ENCODE measurements at places on chromosomes 5 and 9.

- no peak for DNase-seq
Observed at GRCh38 chr5:151630088-151630487, 39.0 kb upstream of the FAT2 start.

GRCh38 chr5:79840084-79840990, 150.7 kb downstream of the CMYA5 start:
- no peak for DNase-seq

- no peak for DNase-seq
Observed at GRCh38 chr9:110476251-110476650, 103.3 kb downstream of the SVEP1 start.

DNA sequence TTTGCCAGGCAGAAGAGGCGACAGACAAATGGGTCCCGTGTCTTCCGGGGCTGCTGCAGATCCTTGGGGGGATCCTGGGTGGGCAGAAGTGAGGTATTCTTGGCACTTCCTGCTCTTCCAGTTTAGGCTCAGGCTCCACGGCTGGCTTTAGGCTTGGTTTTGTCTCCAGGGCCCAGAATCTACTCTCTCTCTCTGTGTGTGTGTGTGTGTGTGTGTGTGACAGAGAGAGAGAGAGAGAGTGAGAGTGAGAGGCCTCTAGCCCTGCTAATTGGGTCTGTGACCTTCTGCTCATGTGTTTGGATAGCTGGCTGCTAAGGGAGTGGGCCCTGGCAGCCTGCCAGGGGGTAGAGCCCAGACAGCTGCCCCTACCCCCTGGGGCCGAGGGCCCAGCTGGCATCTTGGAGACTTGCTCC, 39.3 kb downstream of the CRB2 start:
- no peak for DNase-seq

- no peak for DNase-seq
Observed at GRCh38 chr9:69446496-69446895, 121.5 kb downstream of the ENTREP1 start.

DNA sequence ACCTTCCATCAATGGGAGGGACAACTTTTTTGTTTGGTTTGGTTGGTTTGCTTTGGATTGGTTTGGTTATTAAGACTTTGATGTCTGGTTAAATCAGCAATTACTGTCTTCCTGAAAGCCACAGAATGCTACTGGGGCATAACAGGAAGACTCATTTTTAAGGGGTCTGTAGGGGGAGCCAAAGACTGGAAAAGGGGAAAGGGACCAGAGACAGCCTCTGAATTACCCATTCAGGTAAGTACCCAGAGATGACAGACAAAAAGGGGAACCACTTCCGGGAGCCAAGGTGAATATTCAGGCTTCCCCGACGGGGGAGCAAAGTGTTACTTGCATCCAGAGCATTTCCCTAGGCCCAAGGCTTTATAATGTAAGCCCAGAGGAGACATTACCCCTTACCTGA, 4.6 kb upstream of the FEM1C start:
- peak; percentile 39 for DNase-seq

GRCh38 chr5:143547342-143547741, 143.9 kb upstream of the NR3C1 start:
- no peak for DNase-seq

GRCh38 chr5:174624733-174625522, 99.5 kb upstream of the MSX2 start:
- DNase-seq = no peak

GRCh38 chr9:80995759-80996158, 693.6 kb downstream of the TLE1 start:
- DNase-seq = peak; percentile 63

DNA sequence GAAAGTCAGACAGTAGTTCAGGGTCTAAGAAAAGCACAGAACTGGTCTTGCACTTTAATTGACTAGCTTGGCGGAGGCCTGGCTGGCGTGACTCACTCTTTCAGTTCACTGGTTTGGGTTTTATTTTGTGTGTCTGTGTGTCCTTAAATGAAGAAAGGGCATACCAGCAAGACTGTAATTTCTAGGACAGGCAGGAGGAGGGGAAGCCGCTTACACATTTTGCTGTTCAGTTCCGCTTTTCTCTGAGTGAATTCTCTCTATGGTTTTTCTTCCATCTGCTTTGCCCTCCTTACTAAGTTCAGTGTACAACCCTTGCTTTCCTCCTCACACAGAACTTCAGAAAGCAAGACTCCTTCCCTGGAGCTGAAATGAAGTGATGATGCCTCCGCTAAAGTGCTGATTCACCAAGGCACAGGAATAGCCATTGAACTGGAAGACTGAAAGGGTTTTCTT, 150.8 kb downstream of the MEF2C start:
- peak; percentile 56 for DNase-seq

GRCh38 chr5:118544887-118545449, 443.4 kb downstream of the DTWD2 start:
- peak; percentile 30 for DNase-seq

DNA sequence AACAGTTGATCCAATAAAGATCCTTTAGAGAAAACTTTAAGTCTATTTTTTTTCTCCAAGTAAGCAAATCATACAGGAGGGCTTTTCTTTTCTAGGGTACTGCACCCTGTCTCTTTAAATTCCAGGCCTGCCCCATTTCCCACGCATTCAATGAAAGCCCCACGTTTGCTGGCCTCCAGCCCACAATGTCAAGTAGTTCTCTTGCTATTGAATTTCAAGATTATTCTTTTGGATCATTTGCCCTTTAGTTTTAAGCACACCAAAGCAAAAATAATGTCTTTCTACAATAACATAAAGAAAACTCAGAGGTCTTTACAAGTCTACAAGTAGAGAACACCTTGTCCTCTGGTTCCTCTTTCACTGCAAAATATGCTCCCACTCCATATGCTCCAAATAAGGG, 15.6 kb downstream of the MLLT3 start:
- no peak for DNase-seq

DNA sequence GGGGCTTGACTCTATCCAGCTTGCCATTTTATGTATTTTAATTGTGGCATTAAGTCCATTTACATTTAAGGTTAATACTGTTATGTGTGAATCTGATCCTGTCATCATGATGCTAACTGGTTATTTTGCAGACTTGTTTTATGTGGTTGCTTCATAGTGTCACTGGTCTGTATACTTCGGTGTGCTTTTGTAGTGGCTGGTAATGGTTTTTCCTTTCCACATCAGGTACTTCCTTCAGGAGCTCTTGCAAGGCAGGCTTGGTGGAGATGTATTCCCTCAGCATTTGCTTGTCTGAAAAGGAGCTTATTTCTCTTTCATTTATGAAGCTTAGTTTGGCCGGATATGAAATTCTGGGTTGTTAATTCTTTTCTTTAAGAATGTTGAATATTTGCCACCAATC, 145.9 kb downstream of the CPLANE1 start:
- no peak for DNase-seq

DNA sequence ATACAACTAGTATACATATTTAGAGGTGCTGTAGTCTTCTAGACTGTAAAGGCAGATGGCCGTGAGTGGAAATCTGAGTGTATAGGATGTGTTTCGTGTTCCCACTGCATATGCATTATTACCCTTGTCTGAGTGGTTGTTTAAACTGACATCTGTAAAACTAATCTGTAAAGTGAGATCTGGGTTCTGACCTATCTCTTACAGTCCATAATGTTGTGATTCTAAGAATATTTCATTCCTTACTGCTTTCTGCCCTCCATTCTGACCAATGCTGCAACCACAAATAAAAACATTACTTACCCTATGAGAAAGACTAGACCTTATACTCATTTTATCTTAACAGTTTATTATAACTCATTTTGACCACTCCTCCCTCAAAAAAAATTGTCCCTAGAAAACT, 47.6 kb upstream of the MACIR start:
- DNase-seq = no peak

- DNase-seq = no peak
Observed at GRCh38 chr5:36998578-36998977, 122.0 kb downstream of the NIPBL start.

GRCh38 chr9:68685770-68686169, 19.3 kb upstream of the PIP5K1B start:
- no peak for DNase-seq

GRCh38 chr9:69391946-69392345, 66.9 kb downstream of the ENTREP1 start:
- no peak for DNase-seq

GRCh38 chr5:147396070-147396823, 113.6 kb downstream of the DPYSL3 start:
- no peak for DNase-seq

- DNase-seq = no peak
Observed at GRCh38 chr9:25117791-25118190, 560.5 kb downstream of the TUSC1 start.

- DNase-seq = no peak
Observed at GRCh38 chr5:44539602-44539919, 150.3 kb upstream of the FGF10 start.

DNA sequence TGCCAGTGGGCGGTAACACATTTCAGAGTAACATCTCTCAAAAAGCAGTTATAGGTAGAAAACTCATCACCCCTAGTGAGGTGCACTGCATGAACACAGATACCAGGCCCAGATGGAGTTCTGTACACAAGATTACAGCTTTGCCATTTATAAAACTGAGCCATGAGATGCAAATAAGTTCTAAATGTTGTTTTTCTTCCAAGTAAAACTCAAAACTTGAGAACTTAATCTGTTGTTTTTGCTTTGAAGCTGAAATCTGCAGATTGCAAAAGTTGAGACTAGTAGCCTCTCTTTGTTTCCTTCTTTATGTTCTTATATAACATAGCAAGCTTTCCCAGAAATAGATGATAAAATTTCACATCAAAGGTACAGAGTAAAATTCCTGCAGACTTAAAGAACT, 434.1 kb downstream of the PLK2 start:
- DNase-seq = no peak

GRCh38 chr9:126027566-126027965, 280.4 kb downstream of the PBX3 start:
- no peak for DNase-seq

- no peak for DNase-seq
Observed at GRCh38 chr9:81542118-81542889, 147.0 kb downstream of the TLE1 start.

GRCh38 chr5:146240951-146241350, 37.5 kb downstream of the RBM27 start:
- DNase-seq = peak; percentile 14

GRCh38 chr5:171419688-171420430, 412 bp downstream of the FGF18 start:
- peak; percentile 21 for DNase-seq

GRCh38 chr5:103938146-103938695, 375.6 kb upstream of the NUDT12 start:
- DNase-seq = peak; percentile 46

DNA sequence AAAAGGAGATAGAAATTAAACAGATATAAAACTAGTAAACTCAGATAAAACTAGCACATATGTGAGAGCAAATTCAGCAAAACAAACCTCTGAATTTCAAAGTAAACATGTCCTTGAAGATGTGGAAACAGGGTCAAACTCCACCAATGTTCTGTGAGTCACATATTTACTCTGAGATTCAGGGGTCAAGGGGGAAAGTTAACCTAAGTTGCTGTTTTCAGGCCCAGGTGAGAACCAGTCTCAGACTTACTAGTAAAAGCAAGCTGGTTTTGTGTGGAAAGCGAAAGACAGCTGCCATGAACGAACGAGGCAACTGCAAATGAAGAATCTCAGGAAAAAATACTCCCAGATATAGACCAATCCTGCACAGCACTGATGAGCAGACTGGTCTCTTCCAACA, 29.0 kb downstream of the PSMB7 start:
- DNase-seq = no peak

DNA sequence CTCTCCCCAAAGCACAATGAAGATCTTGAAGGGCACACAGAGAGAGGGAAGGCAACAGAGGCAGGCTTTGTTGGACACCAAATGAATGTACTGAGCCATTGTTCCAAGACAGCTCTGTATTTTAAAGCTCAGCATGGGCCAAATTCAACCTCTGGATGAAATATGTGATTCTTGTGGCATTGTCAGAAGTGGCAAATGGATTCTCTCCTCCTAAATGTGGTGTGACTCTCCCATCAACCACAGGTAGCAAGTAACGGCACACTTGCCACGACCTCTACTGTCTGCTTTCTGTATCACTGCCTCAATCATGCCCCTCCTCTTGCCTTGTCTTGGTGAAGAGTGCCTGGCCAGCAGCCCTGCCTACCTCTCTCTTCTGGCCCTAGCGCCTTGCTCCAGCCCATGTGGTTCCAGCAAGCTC, 6.1 kb upstream of the MOB3B start:
- no peak for DNase-seq

DNA sequence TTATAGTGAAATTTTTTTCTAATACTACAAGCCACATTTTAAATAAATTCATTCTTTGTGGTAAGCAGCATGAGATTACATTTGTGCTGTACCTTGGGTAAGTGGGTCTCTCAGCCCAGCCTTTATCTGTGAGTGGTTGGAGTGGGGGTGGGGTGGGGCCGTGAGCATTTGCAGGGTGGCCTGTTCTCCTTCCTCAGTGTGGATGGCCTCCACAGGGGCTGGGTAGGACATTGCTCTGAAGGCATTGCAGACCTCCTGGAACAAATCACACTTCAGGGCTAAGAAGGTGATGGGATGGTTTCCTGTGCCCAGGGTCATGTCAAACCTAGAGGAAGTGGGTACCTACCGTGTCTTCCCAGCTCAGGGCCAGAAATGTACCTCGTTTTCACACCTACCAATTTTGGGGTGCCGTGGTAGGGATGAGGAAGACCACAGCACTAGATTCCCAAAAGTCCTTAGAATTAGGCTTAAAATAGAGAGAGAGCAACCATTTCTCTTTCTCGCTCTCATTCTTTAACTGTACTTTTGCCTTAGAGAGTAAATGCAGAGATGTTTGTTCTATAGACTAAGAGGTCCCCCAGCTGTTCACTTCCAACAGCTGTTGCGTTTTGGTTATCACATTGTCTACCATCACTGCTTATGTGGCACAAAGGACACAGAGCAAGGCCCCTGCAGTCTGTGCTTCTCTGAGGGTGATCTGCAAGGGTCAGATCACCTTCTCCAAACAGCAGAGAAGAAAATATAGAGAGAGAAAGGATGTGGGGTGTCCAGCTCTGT, 83.4 kb upstream of the CTSL start:
- no peak for DNase-seq

GRCh38 chr9:130290291-130291181, 25.0 kb downstream of the HMCN2 start:
- DNase-seq = peak; percentile 65

GRCh38 chr5:68114378-68115040, 101.0 kb upstream of the PIK3R1 start:
- DNase-seq = peak; percentile 94

- DNase-seq = no peak
Observed at GRCh38 chr5:5122776-5123175, 17.4 kb upstream of the ADAMTS16 start.

DNA sequence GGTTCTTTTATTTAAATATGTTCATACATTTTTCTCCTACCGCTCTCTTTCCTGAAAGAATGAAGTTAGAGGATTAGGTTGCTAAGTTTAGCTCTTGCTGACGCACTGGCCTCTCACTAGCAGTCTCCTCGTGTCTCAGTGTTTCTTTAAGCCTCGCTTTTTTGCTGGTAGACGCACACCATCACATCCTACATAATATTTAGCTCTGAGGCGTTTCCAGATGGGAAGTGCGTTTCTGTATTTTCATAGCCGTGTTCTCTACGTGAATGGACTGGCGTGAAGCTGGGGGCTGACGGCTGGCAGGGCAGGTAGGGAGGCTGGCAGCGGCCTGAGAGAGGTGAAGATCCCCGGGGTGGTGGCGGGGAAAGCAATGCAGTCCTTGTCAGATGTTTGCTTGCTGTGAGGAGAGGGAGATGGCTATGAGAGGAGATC, 79.2 kb upstream of the SPRY4 start:
- peak; percentile 62 for DNase-seq
